NCI-H524 (cell line): ENCODE measurements at places on chromosomes 11 and 22.

GRCh38 chr11:2980168-2980840 is 11.8 kb downstream of the NAP1L4 start:
- no peak for DNase-seq

DNA sequence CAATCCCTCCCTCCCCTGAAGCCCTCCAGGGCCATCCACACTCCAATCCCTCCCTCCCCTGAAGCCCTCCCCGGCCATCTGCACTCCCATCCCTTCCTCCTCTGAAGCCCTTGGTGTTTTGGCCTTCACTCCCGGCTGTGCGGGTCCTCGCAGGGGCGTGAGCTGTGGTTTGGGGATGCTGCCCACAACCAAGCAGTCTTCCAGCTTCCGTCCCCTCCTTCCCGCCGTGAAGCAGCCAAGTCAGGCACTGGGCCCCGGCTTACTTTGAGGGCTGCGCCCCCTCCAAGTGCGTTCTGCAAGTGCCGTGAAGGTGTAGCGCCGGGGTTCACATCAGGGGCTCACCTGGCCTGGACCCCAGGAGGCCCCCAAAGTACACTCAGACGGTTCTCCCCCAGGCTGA is 335.9 kb downstream of the BRD1 start:
- DNase-seq: no peak

DNA sequence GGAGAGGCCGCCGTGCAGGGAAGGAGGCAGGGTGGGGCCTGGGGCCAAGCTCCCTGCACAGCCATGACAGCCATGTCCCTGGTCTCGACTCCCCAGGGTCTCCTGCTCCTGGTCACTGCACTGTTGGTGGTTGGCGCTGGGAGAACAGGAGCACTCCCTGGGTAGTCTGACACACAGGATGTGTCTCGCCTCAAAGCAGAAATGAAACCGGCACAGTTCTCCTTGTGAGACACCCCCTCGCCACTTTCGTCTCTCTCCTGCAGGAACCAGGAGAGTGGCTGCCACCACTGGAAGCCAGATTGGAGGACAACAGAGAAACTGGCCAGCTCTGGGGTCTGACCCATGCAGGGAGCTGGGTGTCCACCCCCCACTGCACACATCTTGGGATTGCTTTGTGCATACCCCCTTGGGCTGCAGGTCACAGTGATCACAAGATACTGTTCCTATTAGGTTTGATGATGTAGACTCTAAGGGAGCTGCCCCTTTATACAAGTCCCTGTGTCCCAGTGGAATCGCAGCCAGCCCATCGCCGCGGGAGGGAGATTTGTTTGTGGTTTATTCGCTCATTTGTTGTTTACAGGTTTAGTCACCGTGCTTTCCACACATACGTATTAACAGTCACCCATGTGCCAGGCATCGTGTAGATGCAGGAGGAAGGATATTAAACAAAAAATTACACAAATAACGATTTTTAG is 27.0 kb upstream of the YWHAH start:
- DNase-seq: no peak

DNA sequence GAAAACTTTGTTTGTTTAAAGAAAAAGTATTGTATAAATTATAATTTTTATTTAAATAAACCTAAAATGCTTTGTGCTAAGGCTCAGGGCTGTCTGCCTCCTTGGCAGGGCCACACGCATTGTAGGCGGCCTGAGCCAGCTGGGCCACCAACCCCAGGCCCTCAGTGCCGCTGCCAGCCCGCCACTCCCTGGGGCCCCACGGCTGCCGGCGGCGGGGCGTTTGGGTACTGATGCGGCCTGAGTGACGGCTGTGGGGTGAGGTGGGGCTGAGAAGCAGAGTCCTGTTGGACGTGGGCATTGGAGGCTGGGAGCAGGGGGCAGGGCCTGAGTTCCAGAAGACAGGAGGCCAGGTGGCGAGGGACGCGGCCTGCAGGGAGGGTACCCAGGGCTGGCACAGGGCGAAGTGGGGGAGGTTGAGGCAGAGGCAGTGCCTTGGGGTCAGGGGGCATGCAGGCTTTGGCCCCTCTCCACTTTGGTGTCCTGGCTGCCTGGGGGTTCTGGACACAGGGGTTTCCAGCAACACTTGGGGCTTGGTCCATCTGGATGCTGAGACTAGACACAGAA is 58.3 kb downstream of the CERK start:
- no peak for DNase-seq

GRCh38 chr11:108672786-108673185 is 7.9 kb downstream of the DDX10 start:
- no peak for DNase-seq

GRCh38 chr11:102653744-102654291 is 28.7 kb upstream of the MMP20 start:
- DNase-seq: no peak

GRCh38 chr22:50027639-50028537 is 15.3 kb upstream of the IL17REL start:
- DNase-seq: no peak
